ENCODE measurements at places on chromosomes 5 and 9. TPM values are rescaled to one million over a fixed set of nuclear protein-coding genes. Genes with fewer than 3 reads are reported as not detected.

DNA sequence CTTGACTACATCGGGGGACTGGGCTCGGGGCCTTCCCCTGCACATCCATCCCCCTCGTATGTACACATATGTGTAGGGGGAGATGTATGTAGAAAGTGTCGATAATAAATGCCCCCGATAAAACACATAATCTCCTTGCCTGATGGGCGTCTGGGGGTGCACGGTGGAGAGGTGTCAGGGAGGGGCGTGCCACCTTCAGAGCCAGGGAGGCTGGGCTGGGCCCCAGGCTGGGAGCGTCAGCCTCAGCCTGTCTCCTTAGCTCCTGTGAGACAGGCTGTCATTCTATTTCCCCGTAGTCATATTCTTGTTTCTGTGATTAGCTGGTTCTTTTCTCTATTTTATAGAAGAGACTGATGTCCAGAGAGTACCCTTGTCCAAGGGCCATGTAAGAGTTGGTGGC is 4.7 kb upstream of the RXRA start:
- no peak for DNase-seq

DNA sequence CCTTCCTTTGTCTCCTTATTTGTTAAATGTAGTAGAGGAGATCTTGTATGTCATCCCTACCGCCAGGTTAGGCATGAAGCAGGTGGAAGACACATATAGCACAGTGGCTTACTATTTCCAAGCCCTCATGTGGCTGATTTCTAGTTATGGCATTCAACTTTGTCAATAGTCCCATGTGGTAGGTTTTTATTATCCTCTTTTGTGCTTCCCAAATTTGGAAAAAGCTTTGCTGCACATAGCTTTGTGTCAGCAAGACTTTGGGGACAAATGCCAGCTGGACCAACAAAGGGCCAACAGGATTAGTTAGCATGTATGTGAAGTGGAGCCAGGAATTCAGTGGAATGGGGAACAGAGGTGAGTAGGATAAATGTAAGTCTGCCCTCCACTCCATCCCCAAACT is 276.3 kb downstream of the PSAT1 start:
- no peak for DNase-seq

- DNase-seq = no peak
These were observed 50.0 kb downstream of the HRH2 start for GRCh38 chr5:175707751-175708375.

Gene SMIM33
- polyA plus RNA-seq = not detected

DNA sequence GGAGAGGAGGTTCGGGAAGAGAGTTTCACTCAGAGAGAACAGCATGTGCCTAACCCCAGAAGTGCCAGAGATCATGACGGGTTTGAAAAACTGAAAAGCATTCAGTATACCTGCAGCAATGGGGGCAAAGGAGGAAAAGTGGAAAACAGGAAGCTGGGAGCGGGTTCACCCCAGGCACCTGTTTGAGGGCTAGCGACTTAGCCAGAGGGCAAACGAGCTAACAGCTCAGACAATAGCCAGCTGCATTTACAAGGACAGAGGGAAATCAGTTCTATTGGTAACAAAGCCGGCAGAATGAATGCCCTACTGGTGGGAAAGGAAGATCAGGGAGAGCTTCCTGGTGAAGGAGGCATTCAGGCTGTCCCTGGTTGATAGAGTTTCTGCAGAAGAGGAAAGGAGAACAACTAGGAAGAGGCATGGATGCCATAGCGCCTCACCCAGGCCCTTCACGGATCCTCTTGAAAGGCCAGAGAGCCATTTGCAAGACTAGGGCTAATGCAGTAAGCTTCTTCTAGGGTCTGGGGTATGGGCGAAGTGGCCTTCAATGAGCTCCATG is 141.7 kb upstream of the ADRA1B start:
- DNase-seq = no peak

Gene FAXDC2
- 18.3 TPM for polyA plus RNA-seq

DNA sequence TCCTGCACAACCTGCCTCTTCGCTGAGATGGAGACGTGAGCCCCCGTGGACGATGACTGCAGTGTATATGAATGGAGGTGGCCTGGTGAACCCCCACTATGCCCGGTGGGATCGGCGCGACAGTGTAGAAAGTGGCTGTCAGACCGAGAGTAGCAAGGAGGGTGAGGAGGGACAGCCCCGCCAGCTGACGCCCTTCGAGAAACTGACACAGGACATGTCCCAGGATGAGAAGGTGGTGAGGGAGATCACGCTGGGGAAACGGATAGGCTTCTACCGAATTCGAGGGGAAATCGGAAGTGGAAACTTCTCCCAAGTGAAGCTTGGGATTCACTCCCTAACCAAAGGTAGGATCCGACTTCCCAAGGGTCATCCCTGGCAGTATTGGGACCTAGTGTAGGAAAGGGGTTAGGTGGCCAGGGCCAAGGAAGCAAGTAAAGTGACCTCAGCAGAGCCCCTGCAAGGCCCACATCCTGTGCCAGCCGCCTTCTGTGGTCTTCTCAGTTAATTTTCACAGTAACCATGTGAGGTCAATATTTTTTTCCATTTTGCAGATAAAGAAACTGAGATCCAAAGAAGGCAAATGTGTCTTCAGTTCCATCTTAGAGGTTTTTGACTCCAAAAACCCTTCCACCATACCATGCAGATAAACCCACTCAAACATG is 53.8 kb downstream of the NIM1K start:
- DNase-seq = no peak

DNA sequence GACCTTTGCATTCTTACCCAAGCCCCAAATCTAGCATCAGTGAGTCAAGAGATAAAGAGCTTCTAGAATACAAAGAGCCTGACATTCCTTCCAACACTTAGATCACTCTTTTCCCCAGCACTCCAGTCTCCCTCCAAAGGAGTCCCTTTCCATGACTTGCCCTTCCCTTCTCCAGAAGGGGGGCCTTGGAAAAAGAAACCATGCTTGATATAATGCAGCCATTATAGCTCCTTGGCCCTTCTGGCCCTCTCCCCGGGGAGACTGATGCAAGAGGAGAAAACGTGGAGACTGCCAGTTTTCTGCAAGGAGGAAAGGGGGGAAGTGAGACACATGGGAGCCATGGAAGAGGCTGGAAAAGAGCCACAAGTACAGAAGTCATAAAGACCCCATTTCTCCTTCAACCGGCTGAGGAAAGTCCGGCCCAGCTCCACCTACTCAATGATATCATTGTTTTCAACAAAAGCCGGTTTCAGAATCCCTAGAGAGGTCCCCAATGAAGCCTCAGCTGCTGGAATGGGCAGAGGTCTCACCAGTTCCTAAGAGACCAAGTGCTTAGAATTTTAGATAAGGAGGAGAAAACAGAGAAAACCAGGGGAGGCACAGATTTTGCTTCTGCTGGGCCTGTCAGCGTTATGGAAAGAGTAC is 29.0 kb downstream of the ADAM19 start:
- DNase-seq = no peak

DNA sequence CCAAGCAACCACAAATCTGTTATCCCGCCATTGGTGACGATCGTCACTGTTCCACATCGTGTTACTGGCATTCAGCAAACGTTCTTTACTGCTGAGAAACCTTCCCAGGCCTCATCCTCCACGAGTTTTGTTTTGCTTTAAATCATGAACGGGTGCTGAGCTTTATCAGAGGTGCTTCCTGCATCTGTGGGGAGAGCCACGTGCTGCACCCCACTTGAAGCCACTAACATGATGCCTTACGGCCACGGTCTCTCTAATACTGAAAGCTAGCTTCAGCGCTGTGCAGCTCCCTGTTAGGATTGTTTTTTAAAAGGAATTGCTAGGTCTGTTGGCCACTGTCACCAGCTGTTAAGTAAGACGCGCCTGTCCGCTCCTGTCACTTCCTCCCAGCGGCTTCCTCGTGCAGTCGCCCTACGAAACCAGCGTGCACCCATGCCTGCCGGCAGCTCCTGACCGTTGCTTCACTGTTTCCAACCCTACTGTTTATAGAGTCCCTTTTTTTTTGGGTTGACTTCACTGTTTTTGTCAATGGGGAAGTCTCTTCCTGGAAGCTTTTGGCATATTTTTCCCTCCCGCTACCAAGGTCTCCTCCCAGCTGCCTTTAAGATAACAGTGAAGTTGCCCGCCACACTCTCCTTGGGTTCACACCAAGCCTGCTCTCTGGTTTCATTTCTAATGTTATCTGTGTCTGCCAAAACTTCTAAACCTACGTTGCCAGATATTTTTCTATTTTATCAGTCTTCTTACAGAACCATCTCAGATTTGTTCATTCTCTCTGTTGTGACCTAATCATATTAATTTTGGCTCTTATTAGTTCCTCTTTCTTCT is 20.3 kb downstream of the LPCAT1 start:
- no peak for DNase-seq

GRCh38 chr5:32258424-32258823 is 54.3 kb downstream of the MTMR12 start:
- no peak for DNase-seq

Gene LCN15
- not detected for polyA plus RNA-seq

All from kidney (tissue), 22 donors.